ENCODE measurements at places on chromosomes 6 and 20.

GRCh38 chr6:47852727-47853126, 70.9 kb downstream of the OPN5 start:
- DNase-seq: no peak

GRCh38 chr20:38872036-38872435, 54.2 kb upstream of the FAM83D start:
- DNase-seq: no peak

DNA sequence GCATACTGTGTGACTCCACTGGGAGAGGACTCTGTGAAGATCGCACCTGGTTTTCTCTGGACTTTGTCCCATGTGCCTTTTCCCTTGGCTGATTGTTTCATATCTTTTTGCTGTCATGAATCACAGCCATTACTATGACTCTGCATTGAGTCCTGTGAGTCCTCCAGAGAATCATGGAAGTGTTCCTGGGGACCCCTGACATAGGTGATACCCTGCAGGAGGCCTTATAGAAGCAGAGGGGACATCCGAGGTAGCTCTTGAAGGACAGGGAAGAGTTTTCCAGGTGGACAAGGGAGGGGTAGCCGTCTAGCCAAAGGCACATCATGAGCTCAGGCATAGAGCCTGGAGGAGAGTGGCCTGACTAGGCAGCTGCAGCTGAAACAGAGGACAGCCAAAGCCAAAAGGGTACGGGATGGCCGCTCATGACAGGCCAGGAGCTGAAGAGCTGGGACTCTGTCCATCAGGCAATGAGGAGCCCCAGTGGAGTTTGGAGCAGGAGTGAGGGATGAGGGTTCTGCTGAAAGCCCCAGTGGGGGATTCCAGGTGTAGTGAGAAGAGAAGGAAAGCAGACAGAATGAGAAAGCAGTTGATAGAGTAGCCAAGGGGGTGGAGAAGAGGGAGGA, 86.6 kb upstream of the TOX2 start:
- DNase-seq: no peak

DNA sequence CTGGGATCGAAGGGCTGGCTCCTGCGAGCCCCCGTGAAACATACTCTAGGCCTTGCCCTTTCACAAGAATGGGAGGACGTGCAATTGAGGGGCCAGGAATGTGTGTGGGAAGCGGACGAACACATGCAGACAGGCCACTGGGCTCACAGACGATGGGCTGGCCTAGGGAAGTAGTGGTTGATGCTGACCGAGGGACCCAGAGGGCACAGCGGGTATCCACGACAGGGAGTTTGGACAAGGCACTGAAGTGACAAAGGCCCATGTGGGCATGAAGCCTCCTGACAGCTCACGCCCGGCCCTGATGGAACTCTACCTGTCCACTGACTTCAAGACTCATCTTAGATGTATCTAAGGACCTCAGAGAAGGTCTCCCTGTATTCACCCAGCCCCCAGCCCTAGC, 52.2 kb downstream of the MYH7B start:
- no peak for DNase-seq

GRCh38 chr20:20897145-20897544, 184.7 kb upstream of the RALGAPA2 start:
- no peak for DNase-seq

GRCh38 chr6:113629256-113629655, 227.9 kb upstream of the MARCKS start:
- DNase-seq: no peak

DNA sequence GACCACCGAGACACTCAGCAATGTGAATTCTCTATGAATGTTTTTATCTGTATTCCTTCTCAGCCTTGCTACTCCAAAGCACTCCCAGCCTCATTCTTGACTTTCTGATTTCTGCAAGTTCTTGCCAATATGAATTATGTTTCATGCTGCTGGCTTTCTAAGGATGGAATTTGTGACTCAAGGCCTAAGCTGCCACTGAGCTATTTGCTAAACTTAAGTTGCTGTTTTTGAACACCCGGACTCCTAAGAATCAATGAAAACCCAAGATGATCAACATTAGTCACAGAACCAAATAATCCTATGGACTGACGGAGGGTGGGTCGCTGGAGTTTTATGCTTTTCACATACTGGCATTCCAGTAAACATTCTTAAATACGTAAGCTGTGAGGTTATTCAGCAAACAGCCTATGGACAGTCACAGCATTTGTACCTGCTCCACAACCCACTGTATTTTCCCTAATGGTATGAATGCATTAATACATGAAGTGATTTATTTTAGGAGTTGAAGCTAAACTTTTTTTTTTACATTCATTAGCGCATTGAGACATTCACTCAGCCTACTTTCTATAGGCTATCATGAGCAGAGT, 8.2 kb upstream of the PXDC1 start:
- no peak for DNase-seq

DNA sequence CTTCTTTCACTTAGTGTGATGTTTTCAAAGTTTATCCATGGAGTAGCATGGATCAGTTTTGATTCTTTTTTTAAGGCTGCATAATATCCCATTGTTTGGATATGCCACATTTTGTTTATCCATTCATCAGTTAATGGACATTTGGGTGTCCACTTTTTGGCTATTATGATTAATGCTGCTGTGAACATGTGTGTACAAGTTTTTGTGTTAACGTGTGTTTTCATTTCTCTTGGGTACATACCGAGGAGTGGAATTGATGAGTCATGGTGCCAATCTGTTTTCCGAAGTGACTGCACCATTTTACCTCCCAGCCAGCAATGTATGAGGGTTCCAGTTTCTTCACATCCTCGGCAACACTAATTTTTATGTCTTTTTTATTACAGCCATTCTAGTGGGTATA, 78.4 kb upstream of the CCDC28A start:
- no peak for DNase-seq

GRCh38 chr20:54205450-54205849, 2.4 kb upstream of the PFDN4 start:
- no peak for DNase-seq
